ENCODE measurements at places on chromosomes 3 and 15. TPM values are rescaled to one million over a fixed set of nuclear protein-coding genes. Genes with fewer than 3 reads are reported as not detected.

GRCh38 chr3:34178415-34178814, 380.0 kb downstream of the PDCD6IP start:
- H3K4me1 ChIP-seq = peaks cover 5% of the 10 kb centered on the region
- no peaks in the 10 kb centered on the region for H3K27me3 ChIP-seq

GRCh38 chr3:17640466-17640865, 102.0 kb downstream of the TBC1D5 start:
- no peak overlapping the region for H3K27ac ChIP-seq
- no peaks in the 10 kb centered on the region for H3K36me3 ChIP-seq
- no peaks in the 10 kb centered on the region for H3K4me1 ChIP-seq
- DNase-seq = no peak
- no peak overlapping the region for H3K4me3 ChIP-seq
- H3K27me3 ChIP-seq = no peaks in the 10 kb centered on the region

The FEZF2 gene
- not detected for total RNA-seq

GRCh38 chr3:123608263-123608937, 23.5 kb upstream of the HACD2 start:
- no peaks in the 10 kb centered on the region for H3K36me3 ChIP-seq
- H3K4me1 ChIP-seq = peaks cover 30% of the 10 kb centered on the region
- H3K4me3 ChIP-seq = no peak overlapping the region
- no peak for DNase-seq

The RBMS3 gene
- total RNA-seq = 31.4 TPM

DNA sequence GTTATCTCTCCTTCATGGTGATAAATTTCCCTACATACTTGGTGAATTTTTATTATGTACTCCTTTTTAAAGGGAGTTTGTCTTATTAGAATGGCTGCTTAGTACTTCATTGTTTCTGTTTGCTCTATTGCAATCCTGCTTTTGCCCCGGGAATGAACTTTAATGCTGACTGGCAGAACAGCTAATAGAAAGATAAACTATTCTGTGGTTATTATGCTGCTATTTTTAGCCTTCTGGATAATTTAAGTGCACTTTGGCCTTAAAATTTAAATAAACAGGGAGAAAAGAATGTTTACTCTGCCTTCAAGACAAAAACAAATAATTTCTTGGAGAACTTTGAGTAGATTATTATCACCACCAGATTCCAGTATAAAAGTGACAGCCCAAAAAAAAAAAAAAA, 413.8 kb upstream of the CCDC54 start:
- peaks cover 6% of the 10 kb centered on the region for H3K4me1 ChIP-seq
- H3K36me3 ChIP-seq = no peaks in the 10 kb centered on the region
- peak overlapping the region; percentile 13 for H3K27ac ChIP-seq
- no peaks in the 10 kb centered on the region for H3K27me3 ChIP-seq

The VIPR1 gene
- total RNA-seq = 19.2 TPM

DNA sequence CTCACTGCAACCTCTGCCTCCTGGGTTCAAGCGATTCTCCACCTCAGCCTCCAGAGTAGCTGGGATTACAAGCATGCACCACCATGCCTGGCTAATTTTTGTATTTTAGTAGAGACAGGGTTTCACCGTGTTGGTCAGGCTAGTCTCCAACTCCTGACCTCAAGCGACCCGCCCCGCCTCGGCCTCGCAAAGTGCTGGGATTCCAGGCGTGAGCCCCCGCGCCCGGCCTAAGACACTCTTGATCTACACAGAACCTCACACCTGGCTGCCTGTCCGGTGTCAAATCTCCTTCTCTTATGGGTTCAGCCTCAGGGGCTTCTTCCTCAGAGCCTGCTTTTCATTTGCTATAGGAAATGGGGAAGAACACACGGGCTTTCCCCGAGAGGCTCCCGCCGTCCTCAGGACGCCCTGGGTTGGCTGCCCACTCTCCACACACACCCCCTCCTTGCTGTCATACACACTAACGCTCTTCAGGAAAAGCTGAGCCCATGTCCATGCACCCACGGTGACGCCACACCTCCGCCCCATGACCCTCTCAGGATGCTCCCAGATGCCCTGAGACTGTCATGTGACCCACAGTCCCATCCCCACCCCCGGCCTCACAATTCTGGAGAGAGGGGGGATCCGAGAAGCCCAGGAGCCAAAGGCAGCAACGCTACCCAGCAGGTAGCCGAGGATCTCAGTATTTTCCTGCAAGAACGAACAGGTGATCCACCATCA, 10.4 kb downstream of the TMEM44 start:
- H3K27me3 ChIP-seq = no peaks in the 10 kb centered on the region
- no peaks in the 10 kb centered on the region for H3K36me3 ChIP-seq
- DNase-seq = no peak
- H3K4me1 ChIP-seq = no peaks in the 10 kb centered on the region

DNA sequence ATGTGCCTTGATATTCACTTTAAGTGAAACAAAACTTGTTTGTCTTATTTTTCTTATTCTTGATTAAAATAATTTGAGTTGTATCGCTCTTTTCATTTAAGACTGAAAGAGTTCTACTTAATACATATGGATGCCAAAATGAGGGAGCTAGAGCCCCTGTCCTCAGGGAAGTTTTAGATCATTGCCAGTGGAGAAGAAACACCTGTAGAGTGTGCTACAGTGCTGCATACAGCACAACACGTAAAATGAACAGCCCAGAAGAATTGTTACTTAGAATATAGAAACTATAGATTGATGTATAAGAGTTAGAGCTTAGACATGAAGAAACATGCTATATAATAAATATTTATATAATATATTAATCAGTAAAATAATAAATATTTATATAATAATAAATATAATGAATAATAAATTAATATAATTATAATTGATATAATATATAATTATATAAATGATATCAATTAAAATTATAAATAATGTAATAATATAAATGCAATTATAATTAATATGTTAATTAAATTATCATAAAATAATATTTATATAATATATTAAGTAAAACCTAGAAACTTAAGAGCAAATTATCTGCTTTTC, 1234.7 kb downstream of the ROBO2 start:
- no peak overlapping the region for H3K27ac ChIP-seq
- no peaks in the 10 kb centered on the region for H3K27me3 ChIP-seq
- H3K4me1 ChIP-seq = no peaks in the 10 kb centered on the region
- no peaks in the 10 kb centered on the region for H3K36me3 ChIP-seq
- H3K4me3 ChIP-seq = no peak overlapping the region

DNA sequence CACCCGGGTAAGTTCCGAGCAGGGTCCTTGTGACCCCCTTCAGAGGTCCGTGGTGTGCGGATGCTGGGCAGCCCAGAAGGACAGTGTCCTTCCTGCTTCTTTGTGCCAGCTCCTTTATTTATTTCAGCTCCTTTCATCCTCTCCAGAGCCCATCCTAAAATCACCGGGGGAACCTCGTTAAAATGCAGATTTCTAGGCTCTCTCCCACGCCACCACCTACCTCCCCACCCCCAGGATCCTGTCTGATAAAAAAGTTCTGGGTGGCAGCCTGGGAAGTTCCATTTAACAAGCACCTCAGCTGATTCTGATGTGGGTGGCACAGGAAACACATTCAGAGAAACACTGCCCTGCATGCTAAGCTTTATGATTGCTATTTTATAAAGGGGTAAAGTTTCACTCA, 12.5 kb upstream of the IGF1R start:
- H3K4me3 ChIP-seq = no peak overlapping the region
- DNase-seq = no peak
- H3K36me3 ChIP-seq = no peaks in the 10 kb centered on the region
- no peaks in the 10 kb centered on the region for H3K4me1 ChIP-seq
- no peaks in the 10 kb centered on the region for H3K27me3 ChIP-seq
- no peak overlapping the region for H3K27ac ChIP-seq

The HIGD2B gene
- not detected for total RNA-seq

DNA sequence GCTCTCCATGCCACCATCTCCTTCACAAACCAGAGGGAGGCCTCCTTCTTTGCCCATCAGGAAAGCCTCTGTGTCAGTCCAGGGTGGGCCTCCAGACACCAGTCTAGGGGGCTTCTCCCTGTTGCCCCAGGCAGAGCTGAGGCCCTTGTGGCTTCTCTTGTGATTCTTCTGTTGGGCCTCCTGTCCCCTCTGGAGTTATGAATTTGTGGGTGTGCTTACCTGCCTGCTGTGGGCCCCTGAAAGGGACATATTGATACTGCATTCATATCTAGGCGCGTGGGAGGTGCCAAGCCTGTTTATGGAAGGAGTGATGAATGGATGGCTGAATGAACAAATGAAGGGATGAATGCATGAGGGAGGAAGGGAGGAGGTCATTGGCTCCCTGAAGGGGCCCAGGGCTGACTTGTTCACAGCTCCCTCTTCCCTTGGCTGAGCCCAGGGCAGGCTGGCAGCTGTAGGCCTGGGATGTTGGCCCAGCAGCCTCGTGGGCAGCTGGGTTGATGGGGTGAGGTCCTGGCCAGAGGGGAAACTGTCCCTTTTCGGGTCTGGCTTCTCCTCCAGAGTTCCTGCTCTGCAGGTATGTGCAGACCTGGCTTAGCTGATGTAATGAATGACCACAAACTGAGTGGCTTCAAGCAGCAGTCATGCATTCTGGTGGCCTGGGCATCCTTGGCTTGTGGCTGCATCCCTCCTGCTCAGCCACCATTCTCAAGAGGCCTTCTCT, 195.4 kb downstream of the GOLGA6L6 start:
- no peak overlapping the region for H3K4me3 ChIP-seq
- peak; percentile 23 for DNase-seq
- no peak overlapping the region for H3K27ac ChIP-seq
- H3K4me1 ChIP-seq = no peaks in the 10 kb centered on the region

- H3K4me1 ChIP-seq = no peaks in the 10 kb centered on the region
- no peak overlapping the region for H3K27ac ChIP-seq
- H3K27me3 ChIP-seq = no peaks in the 10 kb centered on the region
- no peak overlapping the region for H3K4me3 ChIP-seq
- no peak for DNase-seq
- no peaks in the 10 kb centered on the region for H3K36me3 ChIP-seq
Measured at GRCh38 chr3:55194376-55194775, 266.5 kb upstream of the LRTM1 start.

The ARPP21 gene
- total RNA-seq = not detected

- H3K27me3 ChIP-seq = no peaks in the 10 kb centered on the region
- no peak overlapping the region for H3K27ac ChIP-seq
- DNase-seq = no peak
- H3K4me3 ChIP-seq = no peak overlapping the region
- H3K36me3 ChIP-seq = no peaks in the 10 kb centered on the region
Measured at GRCh38 chr3:54283470-54283869, 161.1 kb downstream of the CACNA2D3 start.

The RARB gene
- 30.7 TPM for total RNA-seq

The TRANK1 gene
- 16.7 TPM for total RNA-seq

DNA sequence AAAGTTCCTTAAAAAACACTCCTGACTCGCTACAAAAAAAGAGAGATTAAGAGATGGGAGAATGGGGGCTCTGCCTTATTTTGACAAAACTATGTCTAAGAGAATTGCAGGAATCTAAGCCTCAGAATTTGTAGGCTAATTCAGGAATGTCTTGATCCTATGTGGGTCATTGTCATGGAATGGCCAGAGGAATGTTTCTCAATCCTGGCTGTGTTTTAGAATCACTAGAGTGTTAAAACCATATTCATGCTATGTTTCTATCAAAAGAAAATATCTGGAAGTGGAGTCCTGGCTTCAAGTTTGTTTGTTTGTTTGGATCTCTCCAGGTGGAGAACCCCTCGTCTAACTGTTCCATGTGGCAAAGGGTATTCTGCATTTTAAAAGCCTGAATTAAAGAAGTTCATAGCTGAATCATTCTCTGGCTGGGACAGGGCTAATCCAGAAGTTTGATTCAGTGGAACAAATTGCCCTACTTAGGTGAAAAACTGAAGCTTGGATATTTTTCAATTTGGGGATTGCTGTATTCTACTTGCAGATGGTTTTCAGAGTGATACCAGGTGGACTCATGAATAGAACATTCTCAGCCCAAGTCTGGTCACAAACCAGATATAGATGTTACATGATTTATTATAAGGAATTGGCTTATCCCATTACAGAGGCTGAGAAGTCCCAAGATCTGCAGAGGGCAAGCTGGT, 28.2 kb downstream of the GJD2 start:
- no peak overlapping the region for H3K27ac ChIP-seq
- no peak for DNase-seq
- no peak overlapping the region for H3K4me3 ChIP-seq
- peaks cover 7% of the 10 kb centered on the region for H3K27me3 ChIP-seq
- no peaks in the 10 kb centered on the region for H3K36me3 ChIP-seq
- H3K4me1 ChIP-seq = peaks cover 11% of the 10 kb centered on the region

The SLC6A1 gene
- 5.7 TPM for total RNA-seq

The TF gene
- total RNA-seq = 373 TPM

GRCh38 chr3:94114666-94115065, 51.8 kb downstream of the NSUN3 start:
- H3K27me3 ChIP-seq = no peaks in the 10 kb centered on the region
- no peak for DNase-seq
- no peak overlapping the region for H3K4me3 ChIP-seq
- no peaks in the 10 kb centered on the region for H3K36me3 ChIP-seq

The CP gene
- 22.3 TPM for total RNA-seq

The CACNA1D gene
- total RNA-seq = 30.1 TPM

The HGD gene
- 64.6 TPM for total RNA-seq

The CYP1A2 gene
- not detected for total RNA-seq

DNA sequence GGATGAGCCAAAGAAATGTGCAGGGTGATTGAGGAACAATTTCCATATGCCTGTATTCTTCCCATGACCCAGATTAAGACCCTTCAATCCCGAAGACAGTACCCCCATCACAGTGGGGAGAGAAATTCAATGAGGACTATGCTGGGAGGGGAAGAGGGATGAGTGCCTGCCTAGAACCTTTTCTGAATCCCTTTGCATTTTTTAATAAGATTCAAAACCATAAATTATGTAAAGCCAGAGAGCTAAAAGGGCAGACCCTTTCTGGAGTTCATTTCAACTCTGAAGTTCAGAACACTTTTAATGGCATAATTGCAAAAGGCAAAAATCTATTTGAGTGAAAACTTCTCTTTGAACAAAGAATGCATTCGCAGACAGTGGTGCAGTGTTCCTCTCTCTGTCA, 529.5 kb downstream of the NTRK3 start:
- no peak for DNase-seq
- no peaks in the 10 kb centered on the region for H3K36me3 ChIP-seq
- no peak overlapping the region for H3K27ac ChIP-seq
- peaks cover 7% of the 10 kb centered on the region for H3K4me1 ChIP-seq
- H3K4me3 ChIP-seq = no peak overlapping the region

The C2CD4B gene
- 2.0 TPM for total RNA-seq

- H3K4me1 ChIP-seq = peaks cover 3% of the 10 kb centered on the region
- H3K27ac ChIP-seq = no peak overlapping the region
- DNase-seq = no peak
- H3K4me3 ChIP-seq = no peak overlapping the region
Measured at GRCh38 chr15:65576664-65577063, 34.3 kb downstream of the INTS14 start.

DNA sequence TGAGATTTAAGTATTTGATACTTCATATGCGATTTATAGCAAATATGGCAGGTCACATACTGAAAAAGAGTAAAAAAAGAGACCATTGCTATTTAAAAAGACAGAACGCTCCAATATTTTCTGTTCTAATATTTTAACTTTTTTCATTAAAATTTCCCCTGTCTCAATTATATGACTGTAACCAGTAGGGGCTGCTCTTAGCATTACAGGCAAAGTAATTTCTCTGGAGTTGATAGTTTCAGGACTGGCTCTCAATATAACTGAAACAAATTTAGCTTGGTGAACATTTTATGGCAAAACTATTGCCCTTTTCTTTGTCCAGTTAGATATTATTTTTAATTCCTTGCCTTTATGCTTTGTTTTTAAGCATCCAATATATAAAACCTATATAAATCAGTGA, 286.3 kb upstream of the ROBO2 start:
- H3K27me3 ChIP-seq = no peaks in the 10 kb centered on the region
- no peak overlapping the region for H3K27ac ChIP-seq
- H3K4me1 ChIP-seq = no peaks in the 10 kb centered on the region
- H3K4me3 ChIP-seq = no peak overlapping the region

The NLGN1 gene
- 8.5 TPM for total RNA-seq

- DNase-seq = peak; percentile 41
- H3K4me3 ChIP-seq = no peak overlapping the region
- H3K4me1 ChIP-seq = no peaks in the 10 kb centered on the region
- no peak overlapping the region for H3K27ac ChIP-seq
- no peaks in the 10 kb centered on the region for H3K27me3 ChIP-seq
Measured at GRCh38 chr15:53414167-53414566, 345.3 kb downstream of the WDR72 start.

All from hepatocyte (in vitro differentiated cells).